ENCODE measurements at places on chromosomes 4 and X. TPM values are rescaled to one million over a fixed set of nuclear protein-coding genes. Genes with fewer than 3 reads are reported as not detected.

GRCh38 chrX:49761481-49761880, 65.7 kb upstream of the PAGE1 start:
- DNase-seq: no peak

The MGARP gene
- 20.6 TPM for total RNA-seq

The TLR3 gene
- total RNA-seq: 22.7 TPM

The FGF13 gene
- total RNA-seq: 7.9 TPM

DNA sequence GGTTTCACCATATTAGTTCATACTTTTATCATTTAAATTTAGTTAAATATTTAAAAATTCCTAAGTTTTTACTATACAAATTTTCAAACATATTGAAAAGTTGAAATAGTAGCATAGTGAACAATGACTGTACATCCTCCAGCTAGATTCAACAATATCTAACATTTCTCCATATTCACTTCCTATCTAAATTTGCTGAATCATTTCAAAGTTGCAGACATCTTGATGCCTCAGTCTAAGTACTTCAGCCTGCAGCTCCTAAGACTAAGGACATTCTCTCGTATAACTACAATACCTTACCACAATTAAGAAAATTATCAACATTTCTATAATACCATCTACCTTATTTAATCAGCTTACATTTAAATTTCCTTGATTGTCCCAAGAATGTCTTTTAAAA, 132.7 kb downstream of the TMEM164 start:
- DNase-seq: no peak

GRCh38 chrX:10904220-10904619, 206.9 kb upstream of the HCCS start:
- no peak for DNase-seq

DNA sequence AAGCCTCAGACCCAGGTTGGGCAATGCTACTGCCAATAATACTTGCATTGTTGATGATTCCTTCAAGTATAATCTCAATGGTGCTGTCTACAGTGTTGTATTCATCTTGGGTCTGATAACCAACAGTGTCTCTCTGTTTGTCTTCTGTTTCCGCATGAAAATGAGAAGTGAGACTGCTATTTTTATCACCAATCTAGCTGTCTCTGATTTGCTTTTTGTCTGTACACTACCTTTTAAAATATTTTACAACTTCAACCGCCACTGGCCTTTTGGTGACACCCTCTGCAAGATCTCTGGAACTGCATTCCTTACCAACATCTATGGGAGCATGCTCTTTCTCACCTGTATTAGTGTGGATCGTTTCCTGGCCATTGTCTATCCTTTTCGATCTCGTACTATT, 7.4 kb downstream of the LPAR4 start:
- no peak for DNase-seq

The DMRTC1 gene
- total RNA-seq: not detected

DNA sequence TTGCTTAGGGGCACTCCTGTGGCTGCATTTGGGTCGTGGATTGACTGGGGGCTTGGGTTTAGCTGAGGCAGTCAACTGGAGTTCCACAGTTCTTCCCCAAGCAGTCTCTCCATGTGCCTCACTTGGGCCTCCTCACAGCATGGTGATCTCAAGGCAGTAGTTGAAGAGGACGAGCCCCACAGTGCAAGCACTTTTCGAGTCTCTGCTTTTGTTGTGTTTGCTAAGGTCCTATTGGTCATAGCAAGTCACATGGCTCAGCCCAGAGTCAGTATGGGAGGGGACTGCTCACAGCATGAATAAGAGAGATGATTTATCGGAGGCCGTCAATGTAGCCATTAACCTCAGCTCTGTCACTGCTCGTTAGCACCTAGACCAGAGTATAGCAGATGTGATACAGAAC, 29.7 kb downstream of the BMX start:
- no peak for DNase-seq

DNA sequence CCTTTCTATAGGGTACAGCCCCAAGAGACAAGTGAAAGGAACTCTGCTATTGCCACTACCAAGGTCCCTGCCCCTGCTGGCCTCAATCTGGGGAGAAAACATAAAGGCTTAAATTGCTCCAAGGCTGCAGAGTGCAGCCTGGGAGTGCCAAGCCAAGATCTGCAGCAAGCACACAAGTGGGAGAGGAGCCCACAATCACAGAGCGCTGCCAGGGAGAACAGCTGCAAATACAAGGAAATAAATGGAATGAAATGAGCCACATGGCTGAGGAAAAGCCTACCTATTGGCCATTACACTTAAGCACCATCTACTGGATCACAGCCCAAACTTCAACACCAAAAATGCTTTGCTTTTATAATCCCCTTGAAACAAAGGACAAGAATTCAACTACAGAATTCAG, 582.4 kb downstream of the FAM133A start:
- DNase-seq: no peak

The STOX2 gene
- 1.3 TPM for total RNA-seq

DNA sequence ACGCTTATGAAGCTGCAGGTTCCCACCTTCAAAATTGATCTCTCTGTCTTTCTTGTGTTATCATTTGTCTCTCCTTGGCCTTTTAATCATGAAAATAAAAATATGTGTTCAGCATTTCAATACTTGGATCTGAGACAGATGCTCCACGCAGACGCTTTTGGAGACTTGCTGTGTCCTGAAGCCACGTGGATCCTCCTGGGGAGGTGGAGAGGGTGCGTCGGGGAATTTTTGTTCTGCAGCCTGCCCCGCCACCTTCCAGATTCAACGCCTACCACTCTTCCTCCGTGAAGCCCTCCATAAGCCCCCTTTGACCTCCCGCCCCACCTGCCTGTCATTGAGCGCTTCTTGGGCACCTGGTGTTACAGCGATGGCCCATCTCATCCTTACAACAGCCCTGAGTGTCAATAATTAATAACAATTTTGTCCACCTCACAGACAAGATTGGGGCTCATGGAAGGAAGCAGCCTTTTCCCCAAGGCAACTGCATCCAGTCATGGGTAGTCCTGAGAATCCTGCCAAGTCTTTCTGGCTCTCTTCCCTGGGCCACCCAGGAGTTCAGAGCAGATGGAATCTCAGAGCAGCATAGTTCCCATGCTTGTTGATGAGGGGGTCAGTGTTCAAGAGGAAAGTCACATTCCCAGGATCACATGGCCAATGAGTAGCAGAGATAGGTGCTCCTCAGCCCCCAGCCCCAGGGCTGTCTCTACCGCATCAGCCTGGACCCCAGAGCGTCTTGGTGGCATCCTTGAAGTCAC, 172.6 kb upstream of the PSAPL1 start:
- DNase-seq: no peak

DNA sequence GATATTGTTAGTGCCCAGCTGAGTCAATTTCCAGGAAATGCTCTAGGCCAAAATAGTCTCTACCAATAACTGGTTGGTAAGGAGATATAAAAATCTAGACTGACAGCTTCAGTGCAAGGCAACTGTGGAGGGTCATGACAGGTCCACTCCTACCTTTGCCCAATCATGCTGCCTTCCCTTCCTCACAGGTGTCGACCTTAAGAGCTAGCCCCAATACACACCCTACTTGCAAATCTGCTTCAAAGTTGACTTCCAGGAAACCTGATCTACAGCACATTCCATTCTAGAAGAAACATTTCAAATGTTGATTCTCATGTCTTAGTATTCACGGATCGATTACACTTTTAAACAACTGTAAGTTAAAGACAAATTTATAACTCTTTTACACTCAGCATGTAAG, 1455.5 kb downstream of the TECRL start:
- DNase-seq: no peak

GRCh38 chr4:63085091-63085490, 1324.2 kb downstream of the TECRL start:
- no peak for DNase-seq

The TCEAL4 gene
- total RNA-seq: 221 TPM

- no peak for DNase-seq
Observed at GRCh38 chrX:19602866-19603622, 87.7 kb upstream of the MAP3K15 start.

DNA sequence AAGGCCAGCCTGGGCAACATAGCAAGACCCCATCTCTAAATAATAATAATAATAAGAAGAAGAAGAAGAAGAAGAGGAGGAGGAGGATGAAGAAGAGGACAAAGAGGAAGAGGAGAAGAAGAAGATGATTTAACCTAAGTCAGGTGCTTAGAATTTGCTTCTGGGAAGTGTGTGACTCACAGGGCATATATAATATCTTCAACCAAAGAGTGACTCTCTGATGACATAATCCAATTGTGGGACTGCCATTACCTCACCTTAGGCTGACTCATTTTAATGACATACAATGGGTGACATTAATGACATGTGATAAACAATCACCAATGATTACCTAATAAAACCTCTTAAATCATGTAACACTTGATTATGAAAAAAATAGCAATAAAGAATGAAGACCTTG, 32.7 kb upstream of the MBTPS2 start:
- DNase-seq: no peak

The F8A2 gene
- total RNA-seq: not detected

DNA sequence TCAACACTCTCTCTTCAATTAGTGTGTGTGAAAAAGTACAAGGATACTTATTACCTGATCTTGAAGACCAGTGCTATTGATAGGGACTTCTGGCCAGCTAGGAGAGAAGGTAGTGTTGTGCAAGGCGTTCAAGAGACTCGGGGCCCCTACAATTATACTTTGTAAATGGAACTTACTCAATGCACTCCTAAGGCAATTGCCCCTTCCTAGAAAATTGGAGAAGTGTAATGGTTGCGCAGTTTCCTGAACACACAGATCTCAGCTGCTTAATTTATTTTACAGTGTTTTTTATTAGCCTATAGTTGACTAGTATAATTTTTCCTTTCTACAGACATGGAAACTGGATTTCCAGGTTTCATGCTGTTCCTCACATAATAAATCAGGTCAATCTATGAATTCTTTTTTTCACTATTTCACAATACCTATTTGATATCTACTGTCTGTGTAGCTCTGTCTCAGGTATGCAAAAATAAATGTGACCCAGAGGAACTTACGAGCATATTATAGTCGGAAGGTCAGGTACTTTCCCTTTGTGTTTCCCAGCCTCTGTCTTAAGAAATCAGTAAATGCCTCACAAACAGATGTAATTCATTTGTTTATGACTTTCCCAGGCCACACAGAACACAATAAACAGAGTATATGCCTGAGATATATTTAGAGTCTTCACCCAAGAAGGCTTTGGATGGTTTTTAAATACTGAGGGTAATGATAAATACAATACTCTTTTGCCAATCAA, 89.1 kb upstream of the TET2 start:
- no peak for DNase-seq

- no peak for DNase-seq
Observed at GRCh38 chr4:153212736-153213135, 8.5 kb downstream of the TRIM2 start.

GRCh38 chr4:182553653-182554052, 310.5 kb downstream of the TENM3 start:
- no peak for DNase-seq

- DNase-seq: no peak
Observed at GRCh38 chr4:52551487-52551886, 107.6 kb downstream of the USP46 start.

The FAM9C gene
- not detected for total RNA-seq

GRCh38 chrX:106177106-106177981, 9.2 kb downstream of the PWWP3B start:
- DNase-seq: no peak

The NAAA gene
- 42.7 TPM for total RNA-seq

The ZNF157 gene
- total RNA-seq: 0.44 TPM

The PRAF2 gene
- 10.0 TPM for total RNA-seq

GRCh38 chrX:155534800-155535199, 76.4 kb upstream of the F8A3 start:
- no peak for DNase-seq

The TMEM128 gene
- total RNA-seq: 14.3 TPM

GRCh38 chr4:25953740-25954139, 39.7 kb downstream of the SMIM20 start:
- DNase-seq: no peak

- DNase-seq: no peak
Observed at GRCh38 chr4:93184053-93184452, 644.5 kb upstream of the ATOH1 start.
